ENCODE measurements at places on chromosomes 6 and 20.

DNA sequence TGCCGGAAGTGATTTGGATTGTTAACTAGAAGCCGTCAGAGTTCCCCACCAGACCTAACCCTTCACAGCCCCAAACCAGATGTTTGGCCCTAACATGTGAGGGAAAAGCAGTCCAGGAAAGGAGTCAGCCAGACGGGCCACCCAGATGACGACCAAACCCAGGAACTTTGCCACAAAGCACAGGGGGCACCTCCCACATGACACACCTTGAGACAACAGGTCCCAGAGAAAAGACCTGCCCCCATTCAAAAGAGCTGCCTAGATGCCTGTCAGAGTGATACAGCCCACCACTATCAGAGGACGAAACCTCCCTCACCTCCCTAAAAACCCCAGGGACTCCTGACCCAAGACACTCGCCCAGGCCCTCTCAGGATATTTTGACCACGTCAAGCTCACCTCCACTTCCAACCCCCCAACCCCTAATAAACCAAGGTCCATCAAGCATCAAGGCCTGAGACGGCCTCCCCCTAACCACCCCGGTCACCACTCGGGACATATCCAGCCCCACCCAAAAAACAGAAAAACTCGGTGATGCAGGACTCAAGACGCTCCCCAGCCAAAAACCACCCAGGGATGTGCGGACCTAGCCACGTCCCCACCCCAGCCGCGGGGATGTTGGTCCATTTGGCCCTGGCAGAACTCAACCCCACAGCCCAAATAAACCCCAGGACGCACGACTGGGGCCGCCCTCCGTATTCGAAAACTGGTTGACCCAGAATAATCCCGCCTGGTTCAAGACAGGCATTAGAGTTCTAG is 662 bp downstream of the ZNF343 start:
- peak; percentile 16 for DNase-seq

DNA sequence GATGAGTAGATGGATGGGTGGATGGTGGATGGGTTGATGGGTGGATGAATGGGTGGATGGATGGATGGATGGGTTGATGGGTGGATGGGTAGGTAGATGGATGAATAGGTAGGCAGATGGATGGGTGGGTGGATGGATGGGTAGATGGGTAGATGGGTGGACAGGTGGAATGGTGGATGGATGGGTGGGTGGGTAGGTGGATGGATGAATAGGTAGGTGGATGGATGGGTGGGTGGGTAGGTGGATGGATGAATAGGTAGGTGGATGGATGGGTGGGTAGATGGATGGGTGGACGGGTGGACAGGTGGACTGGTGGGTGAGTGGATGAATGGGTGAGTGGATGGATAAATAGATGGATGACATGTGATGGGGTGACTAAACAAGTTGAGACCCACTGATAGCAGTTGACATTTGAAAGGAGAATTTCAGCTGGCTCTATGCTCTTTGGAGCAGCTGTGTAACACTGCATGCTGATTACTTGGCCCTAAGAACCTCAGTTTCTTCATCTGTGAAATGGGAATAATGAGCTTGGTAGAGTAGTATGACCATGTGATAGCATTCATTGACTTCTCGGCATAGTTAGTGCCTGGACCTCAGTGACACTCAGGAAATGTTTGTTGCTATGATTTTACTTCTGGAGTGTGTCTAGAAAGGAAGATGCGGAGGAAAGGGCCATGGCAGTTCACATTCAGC is 184.3 kb downstream of the NFATC2 start:
- DNase-seq: no peak

GRCh38 chr6:81613606-81614005 is 138.9 kb downstream of the TENT5A start:
- DNase-seq: peak; percentile 79

- DNase-seq: no peak
Observed at GRCh38 chr6:35223396-35223795, 9.6 kb downstream of the SCUBE3 start.
